ENCODE measurements at places on chromosomes 7 and 10.

DNA sequence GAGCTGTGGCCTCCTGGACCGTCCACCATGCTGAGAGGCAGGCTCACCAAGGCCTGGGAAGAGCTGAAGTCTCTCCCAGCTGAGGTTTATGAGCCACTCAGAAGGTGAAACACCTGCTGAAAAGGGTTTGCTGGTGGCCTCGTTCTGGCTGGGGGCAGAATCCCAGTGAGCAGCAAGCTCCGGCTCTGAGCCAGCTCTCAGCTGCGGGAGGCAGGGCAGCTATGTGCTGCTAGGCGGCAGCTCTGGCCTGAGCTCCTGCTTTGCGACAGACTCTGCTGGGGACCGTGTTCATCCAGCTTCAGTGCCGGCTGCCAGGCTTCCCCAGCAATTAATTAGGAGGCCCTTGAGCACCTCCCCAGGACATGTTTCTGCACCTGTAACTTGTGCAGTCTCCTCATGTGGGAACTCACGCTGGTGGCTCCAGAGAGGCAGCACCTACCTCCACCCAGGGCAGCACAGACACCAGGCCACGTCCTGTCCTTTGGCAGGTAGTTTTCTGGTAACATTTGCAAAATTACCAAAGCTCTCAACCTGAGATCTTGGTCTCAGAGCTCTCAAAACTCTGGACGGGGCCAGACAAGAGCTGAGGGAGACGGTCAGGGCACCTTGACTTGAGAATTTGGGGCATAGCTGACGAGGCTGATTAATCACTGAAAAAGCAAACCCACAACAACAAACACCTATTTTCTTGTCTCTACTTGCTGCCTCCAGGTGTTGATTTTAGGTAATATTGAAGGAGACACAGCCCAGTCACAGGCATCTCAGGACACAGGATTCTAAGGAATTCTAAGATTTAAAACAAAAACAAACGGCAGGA is 185.0 kb downstream of the TCERG1L start:
- no peak for DNase-seq

- DNase-seq, result no peak
These were observed 148.3 kb downstream of the NOC3L start for GRCh38 chr10:94214481-94214893.

- DNase-seq, result peak; percentile 10
These were observed 365.9 kb downstream of the REEP3 start for GRCh38 chr10:63887023-63887589.

DNA sequence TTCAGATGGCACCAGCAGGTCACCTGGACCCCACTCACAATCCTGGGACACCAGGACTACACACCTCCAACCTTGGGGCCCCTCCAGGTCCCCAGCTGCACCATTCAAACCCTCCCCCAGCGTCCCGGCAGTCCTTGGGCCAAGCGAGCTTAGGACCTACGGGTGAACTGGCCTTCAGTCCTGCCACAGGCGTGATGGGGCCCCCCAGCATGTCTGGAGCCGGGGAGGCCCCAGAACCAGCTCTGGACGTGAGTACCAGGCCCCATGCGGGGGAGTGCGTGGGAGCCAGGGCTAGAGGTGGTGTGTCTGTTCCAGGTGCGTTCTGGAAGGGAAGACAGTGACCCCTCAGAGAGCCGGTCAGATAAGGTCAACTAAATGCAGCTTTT is 17.8 kb downstream of the ZMIZ2 start:
- DNase-seq, result no peak

DNA sequence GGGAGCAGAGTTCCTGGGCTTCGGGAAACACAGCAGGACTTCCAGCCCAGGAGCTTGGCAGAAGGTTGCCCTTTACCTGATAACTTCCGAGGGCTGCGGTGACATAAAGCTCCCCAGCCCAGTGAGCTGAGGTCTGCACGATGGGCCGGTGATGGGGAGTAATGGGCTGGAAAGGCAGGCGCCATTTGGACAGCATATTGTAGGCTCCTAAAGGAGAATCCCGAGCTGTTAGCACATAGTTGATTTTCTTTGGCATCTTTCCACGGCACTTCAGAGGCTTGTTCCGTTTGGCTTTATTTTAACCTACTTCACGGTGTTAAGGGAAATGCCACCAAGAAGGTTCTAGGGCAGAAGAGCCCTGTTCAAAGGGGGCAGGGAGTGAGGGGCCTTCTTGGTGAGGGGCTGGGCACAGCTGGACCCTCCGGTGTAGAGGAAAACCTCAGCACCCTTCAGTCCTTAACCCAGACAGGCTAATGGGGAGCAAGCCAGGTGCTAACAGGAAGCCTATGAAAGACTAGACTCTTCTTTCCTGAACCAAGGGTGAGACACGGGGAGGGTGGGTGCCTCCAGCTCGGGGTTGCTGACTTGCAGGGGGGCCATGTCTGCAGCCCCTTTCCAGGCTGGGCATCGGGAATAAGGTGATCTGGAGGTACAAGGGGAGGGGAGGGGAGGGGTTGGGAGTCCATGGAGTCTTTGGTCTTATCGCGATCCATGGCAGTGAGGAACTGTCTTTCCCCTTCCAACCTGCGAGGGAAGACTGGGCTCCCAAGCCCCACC is 347.7 kb downstream of the GLRX3 start:
- DNase-seq, result no peak

DNA sequence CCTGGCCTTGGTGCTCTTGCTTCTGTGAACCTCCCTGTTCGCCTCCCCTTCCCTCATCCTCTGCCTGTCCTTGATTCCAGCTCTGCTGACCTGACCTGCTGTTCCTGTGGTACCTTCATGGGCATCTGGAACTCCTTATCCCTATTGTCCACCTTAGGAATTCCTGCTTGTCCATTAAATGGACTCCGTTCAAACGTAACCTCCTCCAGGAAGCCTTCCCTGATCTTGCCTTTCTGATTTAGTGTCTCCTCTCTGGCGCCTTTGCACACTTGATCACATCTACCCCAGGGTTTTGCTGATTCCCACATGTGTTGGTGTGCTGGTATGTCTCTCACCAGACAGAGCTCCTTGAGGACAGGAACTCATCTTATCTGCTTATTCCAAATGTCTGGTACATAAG is 20.9 kb downstream of the TSPAN15 start:
- DNase-seq, result no peak

DNA sequence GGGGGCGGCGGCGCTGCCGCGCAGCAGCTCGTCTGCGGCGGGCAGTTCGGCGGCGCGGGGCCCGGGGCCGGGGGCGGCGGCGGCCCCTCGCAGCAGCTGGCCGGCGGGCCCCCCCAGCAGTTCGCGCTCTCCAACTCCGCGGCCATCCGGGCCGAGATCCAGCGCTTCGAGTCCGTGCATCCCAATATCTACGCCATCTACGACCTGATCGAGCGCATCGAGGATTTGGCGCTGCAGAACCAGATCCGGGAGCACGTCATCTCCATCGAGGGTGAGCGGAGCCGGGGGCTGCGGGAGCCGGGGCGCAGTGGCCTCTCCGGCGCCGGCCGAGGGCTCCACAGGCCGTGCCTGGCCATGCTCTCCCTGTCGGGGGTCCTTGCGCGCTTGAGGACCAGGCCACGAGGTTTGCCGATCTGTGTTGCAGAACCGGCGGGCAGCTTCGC is 548 bp downstream of the AGAP3 start:
- DNase-seq, result peak; percentile 76

- no peak for DNase-seq
These were observed 116.3 kb downstream of the RNLS start for GRCh38 chr10:88466786-88467185.

All from DMS53 (cell line).